ENCODE measurements at places on chromosomes 1 and 21.

GRCh38 chr1:158153746-158154444 is 26.8 kb upstream of the CD1D start:
- no peak for DNase-seq

- DNase-seq, result no peak
Measured at GRCh38 chr1:175797576-175797975, 54.2 kb upstream of the TNR start.

DNA sequence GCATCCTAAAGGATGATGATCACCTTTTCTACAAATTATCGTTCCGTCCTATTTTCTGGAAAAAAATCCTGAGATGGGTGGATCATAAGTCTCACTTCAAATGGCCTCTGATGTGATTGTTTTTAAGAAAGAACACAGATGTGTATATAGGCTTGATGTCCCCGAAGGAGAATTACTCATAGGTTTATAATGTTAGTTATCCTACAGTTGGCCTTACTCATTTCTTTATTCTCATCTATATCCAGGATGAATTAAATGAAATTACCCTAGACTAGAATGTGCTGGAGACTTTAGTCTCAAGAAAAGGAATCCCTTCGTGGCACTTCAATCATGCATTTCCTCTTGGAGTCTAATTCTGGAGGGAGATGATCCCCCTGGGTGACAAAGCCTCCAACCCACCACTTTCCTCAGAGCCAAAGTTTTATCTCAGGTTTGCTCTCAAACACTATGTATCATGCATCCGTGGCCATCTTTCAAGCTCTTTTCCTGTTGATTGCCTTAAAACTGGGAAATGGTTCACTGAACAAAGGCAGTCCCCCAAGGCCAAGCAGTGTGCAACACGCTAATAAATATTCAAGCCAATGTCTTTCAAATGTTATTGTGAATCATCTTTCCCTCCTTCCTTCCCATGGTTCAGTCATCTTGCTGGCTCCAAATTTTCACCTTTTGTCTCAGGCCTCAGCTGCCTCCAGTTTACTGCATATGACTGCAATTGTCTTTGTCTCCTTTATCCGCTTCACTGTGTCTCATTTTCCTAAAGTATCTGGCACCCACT is 32.5 kb upstream of the SMYD2 start:
- no peak for DNase-seq

DNA sequence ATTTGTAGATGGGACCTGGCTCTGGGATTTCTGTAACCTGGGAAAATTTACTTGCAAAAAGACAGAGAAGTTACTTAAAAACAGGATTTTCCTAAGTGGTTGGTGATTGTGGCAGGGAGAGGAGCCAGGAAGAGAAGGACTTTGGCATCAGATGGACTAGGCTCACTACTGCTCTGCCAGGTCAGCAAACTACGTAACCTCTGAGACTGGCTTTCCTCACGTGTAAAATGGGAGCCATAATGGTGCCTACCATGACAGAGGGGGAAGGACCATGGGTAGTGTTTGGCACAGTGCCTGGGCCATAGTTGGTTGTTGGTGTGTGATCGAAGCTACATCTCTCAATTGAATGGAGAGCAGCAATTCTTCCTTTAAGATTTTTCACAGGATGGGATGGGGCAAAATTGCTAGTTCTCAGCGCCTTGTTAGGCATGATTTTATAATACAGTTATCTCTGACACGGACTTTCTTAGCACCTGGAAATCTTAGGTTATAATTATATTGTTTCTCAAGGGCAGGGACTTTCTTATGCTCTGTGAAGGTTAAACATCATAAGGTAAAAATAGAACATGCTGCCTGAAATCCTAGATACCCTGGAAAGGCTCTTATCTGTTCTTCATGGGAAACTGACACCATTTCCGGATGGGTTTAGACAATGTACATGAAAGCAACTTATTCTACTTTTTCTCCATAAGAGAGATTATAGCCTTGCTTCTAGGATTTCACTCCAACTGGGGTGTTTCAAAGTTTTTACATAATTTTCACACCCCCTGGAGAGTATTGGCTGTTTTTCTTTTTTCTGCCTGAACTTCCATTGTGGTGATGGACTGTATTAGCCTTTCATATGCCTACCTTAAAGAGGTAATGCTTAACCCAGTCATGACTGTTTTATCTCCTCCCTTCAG is 10.9 kb downstream of the ROR1 start:
- no peak for DNase-seq

DNA sequence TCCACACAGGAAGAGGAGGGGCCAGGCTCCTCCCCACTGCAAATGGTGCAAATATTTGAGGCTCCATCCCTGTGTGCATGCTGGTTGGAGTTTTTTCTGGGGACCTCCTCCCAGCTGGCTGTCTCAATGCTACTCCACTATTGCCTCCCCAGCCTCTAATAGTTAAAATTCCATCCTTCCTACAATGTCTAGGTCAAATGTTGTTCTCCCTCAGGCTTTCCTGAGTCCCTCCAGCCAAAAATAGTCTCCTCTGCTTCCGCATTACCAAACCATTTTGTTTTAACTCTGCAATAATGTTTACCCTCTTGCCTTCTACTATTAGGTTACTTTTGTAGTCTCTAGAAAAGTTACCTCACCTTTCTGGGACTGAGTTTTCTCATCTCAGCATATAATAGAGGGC is 29.6 kb upstream of the FMO1 start:
- DNase-seq, result no peak

GRCh38 chr1:236880209-236880608 is 85.1 kb downstream of the MTR start:
- DNase-seq, result no peak

DNA sequence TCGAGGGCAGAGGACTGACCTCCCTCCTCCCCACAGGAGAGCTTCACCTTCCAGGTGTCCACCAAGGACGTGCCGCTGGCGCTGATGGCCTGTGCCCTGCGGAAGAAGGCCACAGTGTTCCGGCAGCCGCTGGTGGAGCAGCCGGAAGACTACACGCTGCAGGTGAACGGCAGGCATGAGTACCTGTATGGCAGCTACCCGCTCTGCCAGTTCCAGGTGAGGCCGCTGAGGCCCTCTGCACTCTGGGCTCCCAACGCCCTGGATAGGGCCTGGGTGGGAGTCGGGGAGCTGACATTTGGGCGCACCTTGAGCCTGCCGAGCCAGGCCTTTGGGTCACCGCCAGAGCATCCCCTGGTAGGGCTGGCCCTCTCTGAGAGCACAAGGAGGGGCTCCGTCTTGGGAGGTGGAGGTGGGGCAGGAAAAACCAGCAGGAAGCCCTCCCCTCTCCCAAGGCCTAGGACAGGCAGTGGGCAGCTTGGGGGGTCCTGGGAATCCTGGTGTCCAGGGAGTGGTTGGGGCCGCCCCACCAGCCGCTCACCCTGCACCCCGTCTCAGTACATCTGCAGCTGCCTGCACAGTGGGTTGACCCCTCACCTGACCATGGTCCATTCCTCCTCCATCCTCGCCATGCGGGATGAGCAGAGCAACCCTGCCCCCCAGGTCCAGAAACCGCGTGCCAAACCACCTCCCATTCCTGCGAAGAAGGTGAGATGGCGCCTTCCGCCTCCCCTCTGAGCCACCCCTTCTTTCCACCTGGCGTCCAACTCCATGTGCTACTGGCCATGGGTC is 65.1 kb downstream of the PIK3CD start:
- no peak for DNase-seq

DNA sequence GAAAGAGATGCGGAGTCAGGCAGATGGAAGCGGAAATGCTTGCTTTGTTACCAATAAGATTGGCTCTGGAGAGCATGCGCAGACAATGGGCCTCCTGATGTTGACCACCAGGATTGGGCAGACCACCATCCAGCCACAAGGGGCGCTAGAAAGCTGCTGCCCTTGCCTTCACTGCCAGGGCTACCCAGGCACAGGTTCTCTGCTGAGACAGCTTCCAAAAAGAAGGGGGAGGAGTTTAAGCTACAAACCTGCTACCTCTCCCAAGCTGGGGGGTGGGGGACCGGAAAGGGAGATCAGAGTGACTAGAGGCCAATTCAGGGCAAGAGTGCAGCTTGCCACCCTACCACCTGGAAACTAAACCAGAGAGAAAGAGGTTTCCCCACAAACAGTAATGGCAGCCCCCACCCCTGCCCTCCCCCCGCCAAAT is 369.7 kb downstream of the RRAGC start:
- DNase-seq, result peak; percentile 45

DNA sequence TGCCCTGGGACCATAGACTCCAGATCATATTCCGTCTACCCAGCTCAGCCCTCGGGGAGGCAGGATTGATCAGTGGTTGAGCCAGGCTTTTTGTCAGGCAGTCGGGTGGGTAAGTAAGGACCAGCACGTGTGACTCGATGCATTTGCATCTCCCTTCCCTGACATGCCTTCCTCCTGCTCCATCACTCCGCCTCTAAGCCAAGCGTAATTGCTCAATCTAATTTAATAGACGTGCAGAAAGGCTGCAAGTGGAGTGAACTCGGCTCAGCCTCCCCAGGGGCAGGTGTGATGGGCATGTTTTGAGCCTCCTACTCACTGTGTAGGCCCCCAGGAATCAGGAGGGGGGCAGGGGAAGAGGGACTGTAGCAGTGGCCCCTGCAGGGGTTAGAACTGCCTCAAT is 34.6 kb upstream of the GRIK3 start:
- DNase-seq, result no peak

- no peak for DNase-seq
Measured at GRCh38 chr1:42680921-42681683, 1.1 kb upstream of the YBX1 start.

DNA sequence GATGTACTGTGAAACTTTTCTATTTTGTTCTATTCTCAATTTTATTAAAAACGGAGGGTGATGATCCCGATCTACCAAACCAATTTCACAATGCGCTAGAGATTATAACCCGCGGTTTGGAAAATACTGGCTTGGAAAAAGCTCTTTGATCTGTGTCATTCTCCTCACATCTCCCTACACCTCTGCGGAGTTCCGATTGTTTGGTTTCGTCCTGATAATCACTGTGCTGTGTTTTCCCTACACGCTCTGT is 536 bp upstream of the ABCD3 start:
- DNase-seq, result no peak

DNA sequence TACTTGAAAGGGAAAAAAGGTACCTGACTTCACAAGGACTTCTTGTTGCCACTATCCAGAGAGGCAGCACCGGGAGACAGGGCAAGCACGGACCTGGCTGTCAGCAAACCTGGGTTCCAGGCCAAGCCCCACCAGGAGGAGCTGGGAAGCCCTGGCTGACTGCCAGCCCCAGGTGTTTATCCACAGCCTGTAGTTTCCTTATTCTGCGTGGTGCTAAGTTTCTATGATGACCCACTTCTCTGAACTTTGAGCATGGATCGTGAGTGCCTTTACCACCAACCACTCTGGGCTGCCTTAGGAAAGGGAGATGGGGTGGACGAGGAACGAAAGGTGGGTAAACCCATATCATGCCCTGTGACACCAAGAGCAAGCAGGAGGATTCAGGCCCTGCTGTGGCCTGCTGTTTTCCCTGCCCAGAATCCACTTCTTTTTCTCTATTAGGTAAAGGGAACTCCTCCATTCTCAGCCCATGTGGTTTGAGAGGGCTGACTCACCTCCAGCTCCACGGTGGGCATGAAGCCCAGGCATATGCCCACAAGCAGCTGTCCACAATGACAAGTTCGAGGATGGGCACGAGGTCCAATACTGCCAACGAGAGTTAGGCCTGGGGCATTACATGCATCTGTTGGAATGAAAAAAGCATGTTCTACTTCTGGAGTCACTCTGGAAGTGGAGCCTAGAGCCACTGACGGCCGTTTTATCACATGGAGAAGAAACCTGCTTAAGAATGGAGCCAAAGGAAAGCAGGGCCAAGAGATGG is 20.3 kb downstream of the TSPAN2 start:
- no peak for DNase-seq

- DNase-seq, result no peak
Measured at GRCh38 chr1:18936814-18937481, 19.5 kb downstream of the IFFO2 start.

- DNase-seq, result no peak
Measured at GRCh38 chr1:202564958-202565495, 145.2 kb downstream of the SYT2 start.

- no peak for DNase-seq
Measured at GRCh38 chr1:228478326-228478725, 8.9 kb upstream of the RNF187 start.

DNA sequence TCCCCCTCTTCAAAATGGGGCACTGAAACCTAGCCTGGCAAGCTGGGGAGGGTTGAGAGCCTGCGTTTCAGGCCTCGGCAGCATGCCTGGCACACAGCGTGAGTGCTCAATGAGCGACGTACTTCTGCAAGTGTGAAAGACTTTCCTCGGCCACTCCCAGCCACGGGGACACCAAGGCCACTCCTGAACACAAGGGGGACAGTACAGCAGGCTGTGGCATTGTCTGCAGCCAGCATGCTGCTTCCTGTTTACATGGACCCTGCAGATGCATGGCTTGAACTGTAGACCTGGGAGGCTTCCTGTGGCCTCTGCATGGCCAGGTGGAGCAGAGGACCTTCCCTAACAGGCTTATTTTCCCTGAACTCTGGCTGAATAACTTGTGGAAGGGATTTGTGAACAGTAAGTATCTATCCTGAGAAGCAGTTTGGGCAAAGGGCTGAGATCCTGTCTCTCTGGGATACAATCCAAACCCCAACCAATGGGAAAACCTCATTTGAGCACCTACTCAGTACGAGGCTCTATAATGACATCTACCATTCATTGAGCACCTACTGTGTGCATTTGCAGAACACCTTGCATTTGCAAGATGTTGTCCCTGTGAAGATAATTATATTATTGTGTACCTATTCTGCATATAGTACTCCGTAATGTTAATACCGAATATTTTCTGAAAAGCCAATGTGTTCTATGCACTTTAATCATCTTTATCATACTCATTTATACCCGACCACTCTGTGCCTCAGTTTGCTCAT is 9.9 kb upstream of the HSPG2 start:
- no peak for DNase-seq

- DNase-seq, result no peak
Measured at GRCh38 chr1:164564378-164564777, 5.4 kb downstream of the PBX1 start.

GRCh38 chr21:16837721-16838120 is 675.1 kb upstream of the CXADR start:
- no peak for DNase-seq

All from NCI-H1930 (cell line).